NCI-H1930 (cell line): ENCODE measurements at places on chromosomes 5 and 9.

- DNase-seq = no peak
Measured at GRCh38 chr5:152288917-152289595, 116.0 kb downstream of the NMUR2 start.

GRCh38 chr9:136135326-136136126, 16.9 kb upstream of the TMEM250 start:
- DNase-seq = no peak

- DNase-seq = no peak
Measured at GRCh38 chr9:109320331-109320741, 523 bp downstream of the EPB41L4B start.

GRCh38 chr5:675871-676698, 17.1 kb downstream of the TPPP start:
- DNase-seq = no peak

- DNase-seq = no peak
Measured at GRCh38 chr9:37085233-37085632, 35.1 kb upstream of the ZCCHC7 start.

- DNase-seq = no peak
Measured at GRCh38 chr5:78522476-78523260, 125.9 kb downstream of the LHFPL2 start.
